Memory B cell (primary cell): ENCODE measurements at places on chromosomes 1 and 21.

GRCh38 chr1:223029985-223030769 is 112.9 kb downstream of the TLR5 start:
- DNase-seq: no peak
- peaks cover 3% of the 10 kb centered on the region for H3K27me3 ChIP-seq
- no peaks in the 10 kb centered on the region for H3K4me1 ChIP-seq
- no peak overlapping the region for H3K27ac ChIP-seq
- H3K4me3 ChIP-seq: no peak overlapping the region

GRCh38 chr1:201740086-201740541 is 88.8 kb upstream of the IPO9 start:
- H3K4me3 ChIP-seq: peak overlapping the region; percentile 94
- H3K4me1 ChIP-seq: peaks cover 25% of the 10 kb centered on the region
- no peak overlapping the region for H3K27ac ChIP-seq
- no peak for DNase-seq
- peaks cover 4% of the 10 kb centered on the region for H3K27me3 ChIP-seq

- no peaks in the 10 kb centered on the region for H3K4me1 ChIP-seq
- H3K4me3 ChIP-seq: no peak overlapping the region
- H3K36me3 ChIP-seq: no peaks in the 10 kb centered on the region
- H3K27me3 ChIP-seq: peaks cover 3% of the 10 kb centered on the region
- DNase-seq: no peak
These were observed 33.2 kb downstream of the KCNK1 start for GRCh38 chr1:233647073-233647472.

DNA sequence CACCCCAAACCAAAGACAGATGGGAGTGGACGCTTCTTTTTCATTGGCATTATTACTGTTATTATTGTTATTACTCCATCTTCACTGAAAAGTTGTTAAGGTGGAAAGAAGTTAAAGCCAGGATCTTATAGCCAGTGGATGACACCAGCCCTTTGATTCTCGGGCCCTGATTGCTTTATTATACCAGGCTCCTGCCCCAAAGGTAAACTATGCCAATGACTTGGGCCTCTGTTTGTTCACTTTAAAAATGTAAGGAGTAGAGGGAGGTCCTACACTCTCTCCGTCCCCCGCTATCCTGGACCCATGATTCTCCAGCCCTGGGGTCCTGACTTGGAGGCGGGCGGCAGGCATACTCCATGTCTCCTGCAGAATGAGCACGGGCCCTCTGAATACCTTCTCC is 106.8 kb downstream of the TOMM20 start:
- peaks cover 17% of the 10 kb centered on the region for H3K4me1 ChIP-seq
- DNase-seq: no peak
- H3K27me3 ChIP-seq: no peaks in the 10 kb centered on the region
- peak overlapping the region; percentile 13 for H3K27ac ChIP-seq

GRCh38 chr1:87956072-87956471 is 627.4 kb downstream of the LMO4 start:
- no peak overlapping the region for H3K4me3 ChIP-seq
- DNase-seq: no peak
- H3K27me3 ChIP-seq: no peaks in the 10 kb centered on the region
- no peak overlapping the region for H3K27ac ChIP-seq

- no peaks in the 10 kb centered on the region for H3K36me3 ChIP-seq
- no peak for DNase-seq
- H3K4me1 ChIP-seq: no peaks in the 10 kb centered on the region
- no peak overlapping the region for H3K4me3 ChIP-seq
- no peaks in the 10 kb centered on the region for H3K27me3 ChIP-seq
These were observed 590.8 kb upstream of the PRMT6 start for GRCh38 chr1:106465666-106466065.

GRCh38 chr21:42570841-42571387 is 57.3 kb downstream of the SLC37A1 start:
- no peaks in the 10 kb centered on the region for H3K27me3 ChIP-seq
- H3K4me1 ChIP-seq: peaks cover 4% of the 10 kb centered on the region
- no peak overlapping the region for H3K27ac ChIP-seq
- no peak overlapping the region for H3K4me3 ChIP-seq

DNA sequence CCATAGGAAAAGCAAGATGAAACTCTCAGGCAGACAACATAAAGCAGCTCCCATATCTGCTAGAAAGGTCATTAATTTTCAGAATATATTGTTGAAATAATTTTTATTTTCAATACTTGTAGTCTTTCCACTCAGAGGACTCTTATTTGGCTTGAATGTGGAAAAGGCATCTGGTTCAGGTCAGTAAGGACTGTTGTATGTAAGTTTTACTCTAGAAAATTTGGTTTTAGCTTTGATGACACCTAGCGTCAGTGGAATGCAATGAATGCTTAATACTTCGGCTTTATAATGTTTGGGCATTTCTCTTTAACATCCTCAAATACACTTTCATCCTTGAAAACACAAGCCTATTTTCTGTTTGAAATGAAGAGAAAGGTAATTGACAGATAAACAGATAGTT is 63.3 kb downstream of the LRRC40 start:
- no peak for DNase-seq
- no peak overlapping the region for H3K27ac ChIP-seq
- H3K4me3 ChIP-seq: no peak overlapping the region
- no peaks in the 10 kb centered on the region for H3K27me3 ChIP-seq
- H3K36me3 ChIP-seq: peaks cover 4% of the 10 kb centered on the region
- no peaks in the 10 kb centered on the region for H3K4me1 ChIP-seq

DNA sequence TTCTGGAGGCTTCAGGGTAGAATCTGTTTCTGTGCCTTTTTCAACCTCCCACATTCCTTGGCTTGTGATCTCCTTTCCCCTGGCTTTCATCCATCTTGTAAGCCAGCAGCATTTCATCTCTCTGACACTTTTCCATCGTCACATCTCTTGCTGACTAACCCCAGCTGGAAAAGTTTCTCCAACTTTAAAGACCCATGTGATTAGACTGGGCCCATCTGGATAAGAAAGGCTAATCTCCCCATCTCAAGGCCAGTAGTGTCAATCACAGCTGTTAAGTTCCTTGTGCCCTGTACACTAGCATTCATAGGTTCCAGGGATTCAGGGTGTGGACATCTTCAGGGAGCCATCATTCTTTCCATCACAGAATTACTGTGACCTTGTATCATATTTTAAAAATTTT is 452.1 kb downstream of the TTLL7 start:
- H3K36me3 ChIP-seq: no peaks in the 10 kb centered on the region
- H3K27ac ChIP-seq: no peak overlapping the region
- H3K4me1 ChIP-seq: no peaks in the 10 kb centered on the region
- no peak overlapping the region for H3K4me3 ChIP-seq

DNA sequence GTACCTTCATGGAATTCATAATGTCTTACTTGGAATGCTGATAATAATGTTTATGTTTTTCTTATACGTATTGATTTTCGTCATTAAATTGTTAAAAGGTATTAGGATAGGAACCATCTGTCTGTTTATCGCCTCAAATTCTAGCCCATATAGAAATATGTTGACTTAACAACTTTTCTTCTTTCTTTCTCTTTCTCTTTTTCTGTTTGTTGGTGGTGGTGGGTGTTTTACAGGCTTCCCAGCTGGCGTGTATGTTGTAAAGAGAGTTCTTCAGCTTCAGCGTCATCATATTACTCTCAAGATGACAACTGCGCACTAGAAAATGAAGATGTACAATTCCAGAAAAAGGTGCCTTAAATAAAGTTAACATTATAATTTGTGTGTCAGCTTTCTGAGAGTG is 18.3 kb downstream of the SUCO start:
- H3K27me3 ChIP-seq: no peaks in the 10 kb centered on the region
- peaks cover 19% of the 10 kb centered on the region for H3K4me1 ChIP-seq
- no peak for DNase-seq
- no peak overlapping the region for H3K4me3 ChIP-seq
- no peak overlapping the region for H3K27ac ChIP-seq

GRCh38 chr1:185281245-185281644 is 35.8 kb downstream of the IVNS1ABP start:
- no peak overlapping the region for H3K27ac ChIP-seq
- no peak for DNase-seq
- H3K27me3 ChIP-seq: no peaks in the 10 kb centered on the region
- no peak overlapping the region for H3K4me3 ChIP-seq

- no peak for DNase-seq
- no peak overlapping the region for H3K4me3 ChIP-seq
- no peaks in the 10 kb centered on the region for H3K27me3 ChIP-seq
- H3K36me3 ChIP-seq: peaks cover 38% of the 10 kb centered on the region
These were observed 49.1 kb downstream of the CAPN2 start for GRCh38 chr1:223761411-223761810.

DNA sequence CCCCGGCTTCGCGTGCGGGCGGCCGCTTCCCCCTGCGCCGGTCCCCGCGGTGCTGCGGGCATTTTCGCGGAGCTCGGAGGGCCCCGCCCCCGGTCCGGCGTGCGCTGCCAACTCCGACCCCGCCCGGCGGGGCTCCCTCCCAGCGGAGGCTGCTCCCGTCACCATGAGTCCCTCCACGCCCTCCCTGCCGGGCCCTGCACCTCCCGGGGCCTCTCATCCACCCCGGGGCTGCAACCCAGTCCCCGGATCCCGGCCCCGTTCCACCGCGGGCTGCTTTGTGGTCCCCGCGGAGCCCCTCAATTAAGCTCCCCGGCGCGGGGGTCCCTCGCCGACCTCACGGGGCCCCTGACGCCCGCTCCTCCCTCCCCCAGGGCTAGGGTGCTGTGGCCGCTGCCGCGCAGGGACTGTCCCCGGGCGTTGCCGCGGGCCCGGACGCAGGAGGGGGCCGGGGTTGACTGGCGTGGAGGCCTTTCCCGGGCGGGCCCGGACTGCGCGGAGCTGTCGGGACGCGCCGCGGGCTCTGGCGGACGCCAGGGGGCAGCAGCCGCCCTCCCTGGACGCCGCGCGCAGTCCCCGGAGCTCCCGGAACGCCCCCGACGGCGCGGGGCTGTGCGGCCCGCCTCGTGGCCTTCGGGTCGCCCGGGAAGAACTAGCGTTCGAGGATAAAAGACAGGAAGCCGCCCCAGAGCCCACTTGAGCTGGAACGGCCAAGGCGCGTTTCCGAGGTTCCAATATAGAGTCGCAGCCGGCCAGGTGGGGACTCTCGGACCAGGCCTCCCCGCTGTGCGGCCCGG is 159.2 kb downstream of the RUNX1 start:
- peaks cover 14% of the 10 kb centered on the region for H3K4me1 ChIP-seq
- H3K36me3 ChIP-seq: no peaks in the 10 kb centered on the region
- peak overlapping the region; percentile 93 for H3K4me3 ChIP-seq
- H3K27me3 ChIP-seq: no peaks in the 10 kb centered on the region
- H3K27ac ChIP-seq: peak overlapping the region; percentile 86

GRCh38 chr1:239682046-239682445 is 295.7 kb downstream of the CHRM3 start:
- H3K36me3 ChIP-seq: no peaks in the 10 kb centered on the region
- no peak overlapping the region for H3K4me3 ChIP-seq
- no peak for DNase-seq
- no peaks in the 10 kb centered on the region for H3K4me1 ChIP-seq
- H3K27me3 ChIP-seq: no peaks in the 10 kb centered on the region

GRCh38 chr1:153515504-153516394 is 20.0 kb downstream of the S100A6 start:
- no peak for DNase-seq
- no peaks in the 10 kb centered on the region for H3K36me3 ChIP-seq
- H3K27me3 ChIP-seq: peaks cover 7% of the 10 kb centered on the region
- peaks cover 11% of the 10 kb centered on the region for H3K4me1 ChIP-seq
- H3K4me3 ChIP-seq: no peak overlapping the region
- no peak overlapping the region for H3K27ac ChIP-seq

DNA sequence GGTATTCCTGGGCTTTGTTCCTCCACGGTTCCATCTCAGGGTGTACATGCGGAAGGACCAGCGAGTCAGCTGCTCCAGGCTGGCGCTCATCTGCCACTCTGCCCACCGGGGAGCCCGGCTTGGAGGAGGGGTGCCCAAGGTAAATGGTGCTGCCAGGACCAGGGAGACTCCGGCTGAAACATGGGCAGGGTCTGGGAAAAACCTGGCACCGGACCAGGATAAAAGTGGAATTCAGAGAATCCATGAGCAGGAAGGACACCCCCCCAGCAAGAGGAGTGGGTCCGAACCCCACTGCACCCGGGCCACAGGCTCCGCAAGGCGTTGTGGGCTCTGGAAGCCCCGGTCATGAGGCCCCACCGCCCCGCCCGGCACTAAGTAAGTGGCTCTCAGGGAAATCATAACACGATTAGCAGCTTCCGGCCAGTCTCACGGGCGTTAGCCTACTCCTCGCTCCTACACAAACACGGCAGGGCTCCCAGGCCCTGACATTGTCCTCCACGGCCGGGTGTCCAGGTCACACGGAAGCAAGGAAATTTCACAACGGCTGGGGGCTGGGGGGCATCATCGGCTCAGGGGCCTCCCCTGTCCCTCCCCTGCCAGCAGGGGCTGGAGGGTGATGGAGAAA is 21.1 kb downstream of the MEGF6 start:
- H3K36me3 ChIP-seq: no peaks in the 10 kb centered on the region
- no peak overlapping the region for H3K27ac ChIP-seq
- H3K4me1 ChIP-seq: peaks cover 3% of the 10 kb centered on the region
- peaks cover 1% of the 10 kb centered on the region for H3K27me3 ChIP-seq

- peak overlapping the region; percentile 21 for H3K27ac ChIP-seq
- peak overlapping the region; percentile 28 for H3K4me3 ChIP-seq
- H3K36me3 ChIP-seq: peaks cover 8% of the 10 kb centered on the region
- DNase-seq: no peak
- peaks cover 14% of the 10 kb centered on the region for H3K4me1 ChIP-seq
These were observed 1144.6 kb upstream of the ADGRL2 start for GRCh38 chr1:80656014-80656636.

GRCh38 chr1:151494741-151495281 is 16.4 kb upstream of the CGN start:
- H3K27ac ChIP-seq: no peak overlapping the region
- H3K27me3 ChIP-seq: no peaks in the 10 kb centered on the region
- no peak for DNase-seq
- no peak overlapping the region for H3K4me3 ChIP-seq

GRCh38 chr1:169368406-169368769 is 393 bp downstream of the BLZF1 start:
- no peaks in the 10 kb centered on the region for H3K27me3 ChIP-seq
- peaks cover 13% of the 10 kb centered on the region for H3K4me1 ChIP-seq
- no peak overlapping the region for H3K27ac ChIP-seq
- peak; percentile 22 for DNase-seq
- peaks cover 15% of the 10 kb centered on the region for H3K36me3 ChIP-seq

DNA sequence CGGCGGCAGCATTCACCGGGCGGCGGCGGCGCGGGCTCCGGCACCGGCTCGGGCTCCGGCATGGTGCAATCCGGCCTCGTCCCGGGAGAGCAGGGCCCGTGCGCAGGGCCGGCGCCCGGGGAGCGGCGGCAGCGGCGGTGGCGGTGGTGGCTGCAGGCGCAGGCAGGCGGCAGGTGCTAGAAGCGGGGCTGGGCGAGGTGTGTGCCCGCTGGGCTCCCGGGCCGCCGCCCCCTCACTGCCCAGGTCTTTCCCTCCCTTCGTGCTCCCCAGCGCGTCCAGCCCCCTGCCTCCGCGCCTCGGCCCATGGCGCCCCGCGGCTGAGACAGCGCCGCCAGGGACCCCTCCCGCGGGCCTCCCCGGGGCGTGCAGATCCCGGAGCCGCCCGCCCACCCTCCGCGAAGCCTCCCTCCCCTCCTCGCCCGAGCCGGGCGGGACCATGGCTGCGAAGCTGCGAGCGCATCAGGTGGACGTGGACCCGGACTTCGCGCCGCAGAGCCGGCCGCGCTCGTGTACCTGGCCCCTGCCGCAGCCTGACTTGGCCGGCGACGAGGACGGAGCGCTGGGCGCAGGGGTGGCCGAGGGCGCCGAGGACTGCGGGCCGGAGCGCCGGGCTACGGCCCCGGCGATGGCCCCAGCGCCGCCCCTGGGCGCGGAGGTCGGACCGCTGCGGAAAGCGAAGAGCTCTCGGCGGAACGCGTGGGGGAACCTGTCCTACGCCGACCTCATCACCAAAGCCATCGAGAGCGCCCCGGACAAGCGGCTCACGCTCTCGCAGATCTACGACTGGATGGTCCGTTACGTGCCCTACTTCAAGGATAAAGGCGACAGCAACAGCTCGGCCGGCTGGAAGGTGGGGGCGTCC is 492 bp downstream of the FOXO6 start:
- H3K36me3 ChIP-seq: no peaks in the 10 kb centered on the region
- peaks cover 24% of the 10 kb centered on the region for H3K27me3 ChIP-seq
- H3K27ac ChIP-seq: peak overlapping the region; percentile 42
- peaks cover 2% of the 10 kb centered on the region for H3K4me1 ChIP-seq
